ENCODE measurements at places on chromosomes 13 and 19.

DNA sequence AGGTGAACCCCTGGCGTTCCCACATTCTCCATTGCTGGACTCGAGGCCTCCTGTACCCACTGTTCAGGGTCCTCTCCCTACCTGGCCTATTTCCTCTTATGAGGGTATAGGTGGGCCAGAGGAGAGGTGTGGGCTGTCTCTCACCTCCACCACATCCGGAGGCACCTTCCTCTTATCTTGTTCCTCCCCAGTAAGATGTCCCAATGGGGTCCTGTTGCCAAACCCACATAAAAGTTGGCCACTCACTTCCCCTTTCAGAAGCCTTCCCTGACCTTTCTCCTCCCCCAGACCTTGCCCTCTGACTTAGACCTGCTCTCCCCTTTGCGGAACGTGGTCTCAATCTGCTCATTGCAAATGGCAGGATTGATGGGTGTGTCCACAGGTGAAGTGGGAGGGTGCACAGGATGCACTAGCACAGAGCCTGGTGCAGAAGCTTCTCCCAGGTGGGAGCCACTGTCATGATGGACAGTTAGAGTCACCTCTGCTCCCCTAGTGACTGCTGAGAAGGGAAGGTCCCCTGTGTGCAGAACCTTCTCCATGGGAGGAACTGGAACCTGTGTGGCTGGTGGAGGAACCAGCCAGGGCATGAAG is 1.3 kb downstream of the CYP4F3 start:
- no peak for DNase-seq

- no peak for DNase-seq
Observed at GRCh38 chr13:36839281-36839680, 20.3 kb downstream of the RFXAP start.

GRCh38 chr19:52665529-52665928 is 27.4 kb upstream of the ZNF83 start:
- no peak for DNase-seq

GRCh38 chr19:7526059-7526929 is 3.9 kb downstream of the MCOLN1 start:
- no peak for DNase-seq

- no peak for DNase-seq
Observed at GRCh38 chr13:98500963-98501421, 75.9 kb downstream of the STK24 start.

- no peak for DNase-seq
Observed at GRCh38 chr19:17289489-17289888, 7.8 kb downstream of the ANKLE1 start.

DNA sequence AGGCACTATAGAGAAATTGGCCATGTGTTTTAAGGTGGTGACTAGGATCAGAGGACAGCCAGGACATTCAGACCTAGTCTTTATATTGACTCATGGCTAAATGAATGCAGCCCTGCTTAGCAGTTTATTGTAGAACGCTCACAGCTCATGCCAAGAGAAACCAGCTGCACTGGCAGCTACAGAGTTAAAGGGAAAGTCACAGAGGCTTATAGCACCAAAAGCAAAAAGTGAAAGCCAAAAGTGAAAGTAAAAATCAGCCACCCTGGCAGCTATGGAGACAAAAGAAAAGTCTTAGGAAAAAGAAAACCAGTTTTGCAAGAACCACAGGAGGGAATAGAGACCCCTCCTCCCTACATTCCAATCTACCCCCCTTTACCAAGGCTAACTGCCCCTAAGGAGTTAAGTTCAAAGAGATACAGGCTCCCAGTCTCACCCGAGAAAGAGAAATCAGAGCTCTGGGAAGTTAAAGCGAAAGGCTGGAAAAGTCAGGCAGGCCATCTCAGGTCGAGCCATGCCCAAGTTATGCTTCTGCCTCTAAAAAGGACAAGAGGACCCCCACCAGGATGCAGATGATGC is 99.0 kb downstream of the ZNF429 start:
- DNase-seq = no peak

DNA sequence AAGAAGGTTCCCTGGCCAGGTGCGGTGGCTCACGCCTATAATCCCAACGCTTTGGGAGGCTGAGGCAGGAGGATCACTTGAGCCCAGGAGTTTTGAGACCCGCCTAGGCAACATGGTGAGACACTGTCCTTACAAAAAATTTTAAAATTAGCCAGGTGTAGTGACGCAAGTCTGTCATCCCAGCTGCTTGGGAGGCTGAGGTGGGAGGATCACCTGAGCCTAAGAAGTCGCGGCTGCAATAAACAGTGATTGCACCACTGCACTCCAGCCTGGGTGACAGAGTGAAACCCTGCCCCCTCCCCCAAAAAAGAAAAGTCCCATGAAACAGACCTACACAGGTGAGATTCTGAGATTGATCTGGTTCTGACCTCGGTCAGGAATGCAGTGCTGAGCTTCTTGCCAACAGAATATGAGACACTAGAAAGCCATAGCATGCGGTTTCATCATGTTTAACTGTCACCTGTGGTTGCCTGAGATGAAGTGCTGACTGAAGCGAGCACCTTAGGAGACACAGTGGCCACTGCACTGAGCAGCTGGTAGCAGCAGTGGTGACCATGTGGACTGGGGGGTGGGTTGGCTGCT is 2.0 kb upstream of the A1BG start:
- no peak for DNase-seq

DNA sequence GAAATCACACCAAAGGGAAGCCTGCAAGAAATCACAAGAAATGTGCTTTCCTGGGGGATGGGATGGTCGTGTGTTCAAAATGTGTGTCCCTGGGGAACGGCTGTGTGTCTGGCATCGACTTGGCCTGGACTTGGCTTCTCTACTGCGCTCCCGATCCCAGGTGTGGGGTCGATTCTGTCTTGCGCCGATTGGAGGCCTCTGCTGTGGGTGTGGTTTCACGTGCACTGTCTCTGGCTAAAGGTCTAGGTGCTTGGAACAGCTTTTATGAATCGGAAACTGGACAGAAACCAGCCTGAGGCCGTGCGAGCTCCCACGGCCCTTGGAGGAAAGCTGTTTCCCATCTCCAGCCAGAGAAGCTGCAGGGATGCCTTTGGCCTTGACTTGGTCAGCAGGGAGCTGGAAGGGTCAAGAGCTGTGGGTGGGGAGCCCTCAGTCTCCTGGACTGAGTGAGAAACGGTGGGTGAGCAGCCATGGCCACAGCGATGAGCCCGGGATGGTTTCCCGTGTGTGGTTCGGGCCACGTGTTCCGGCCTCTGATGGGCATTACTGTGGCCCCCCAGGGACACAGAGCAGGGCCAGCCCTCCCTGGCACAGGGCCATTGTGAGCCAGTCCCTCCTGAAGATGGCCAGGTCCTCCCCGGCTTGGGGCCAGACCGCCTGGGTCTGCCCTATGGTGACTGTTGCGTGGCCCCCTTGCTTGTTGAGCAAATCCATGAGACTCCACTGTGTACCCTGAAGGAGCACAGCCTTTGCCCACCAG is 29.7 kb downstream of the MCF2L start:
- DNase-seq = no peak

- DNase-seq = no peak
Observed at GRCh38 chr13:97945792-97946419, 7.6 kb upstream of the IPO5 start.

DNA sequence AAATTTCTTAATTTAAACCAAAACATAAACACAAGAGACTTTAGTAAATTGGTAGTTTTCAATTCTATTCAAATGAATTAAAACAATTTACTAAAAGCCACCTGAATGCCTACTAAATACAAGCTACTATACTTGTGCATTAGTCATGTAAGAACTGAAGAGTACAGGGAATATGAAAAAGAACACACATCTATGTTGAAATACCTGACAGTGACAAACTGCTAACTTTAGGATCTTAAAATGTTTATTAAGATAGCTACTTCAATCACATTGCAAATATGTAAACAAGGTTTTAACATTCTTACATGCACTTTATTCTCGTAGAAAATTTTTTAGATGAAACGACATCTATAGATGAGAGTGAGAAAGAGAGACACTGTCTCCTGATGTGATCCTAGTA is 4.1 kb downstream of the SPRYD7 start:
- no peak for DNase-seq

- no peak for DNase-seq
Observed at GRCh38 chr19:6045108-6045507, 65.2 kb downstream of the RFX2 start.

DNA sequence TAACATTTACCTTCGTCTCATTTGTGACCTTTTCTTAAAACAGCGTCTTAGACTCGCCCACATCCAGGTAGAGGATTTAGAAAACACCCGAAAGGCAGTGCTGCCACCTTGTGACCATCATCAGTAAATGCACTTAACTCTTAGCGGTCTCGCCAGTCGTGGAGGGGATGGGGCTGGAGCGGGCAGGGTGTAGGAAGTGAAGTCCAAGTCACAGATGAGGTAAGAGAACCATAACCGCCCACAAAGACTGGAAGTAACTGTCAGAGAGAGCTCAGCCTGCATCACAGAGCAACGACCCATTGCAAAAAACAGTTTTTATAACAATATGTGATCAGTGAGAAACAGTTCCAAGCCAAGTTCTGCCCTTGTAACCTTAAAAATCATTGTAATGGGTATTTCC is 10.7 kb upstream of the CEACAM3 start:
- DNase-seq = peak; percentile 74

- no peak for DNase-seq
Observed at GRCh38 chr13:23941211-23941610, 43.9 kb upstream of the C1QTNF9B start.

DNA sequence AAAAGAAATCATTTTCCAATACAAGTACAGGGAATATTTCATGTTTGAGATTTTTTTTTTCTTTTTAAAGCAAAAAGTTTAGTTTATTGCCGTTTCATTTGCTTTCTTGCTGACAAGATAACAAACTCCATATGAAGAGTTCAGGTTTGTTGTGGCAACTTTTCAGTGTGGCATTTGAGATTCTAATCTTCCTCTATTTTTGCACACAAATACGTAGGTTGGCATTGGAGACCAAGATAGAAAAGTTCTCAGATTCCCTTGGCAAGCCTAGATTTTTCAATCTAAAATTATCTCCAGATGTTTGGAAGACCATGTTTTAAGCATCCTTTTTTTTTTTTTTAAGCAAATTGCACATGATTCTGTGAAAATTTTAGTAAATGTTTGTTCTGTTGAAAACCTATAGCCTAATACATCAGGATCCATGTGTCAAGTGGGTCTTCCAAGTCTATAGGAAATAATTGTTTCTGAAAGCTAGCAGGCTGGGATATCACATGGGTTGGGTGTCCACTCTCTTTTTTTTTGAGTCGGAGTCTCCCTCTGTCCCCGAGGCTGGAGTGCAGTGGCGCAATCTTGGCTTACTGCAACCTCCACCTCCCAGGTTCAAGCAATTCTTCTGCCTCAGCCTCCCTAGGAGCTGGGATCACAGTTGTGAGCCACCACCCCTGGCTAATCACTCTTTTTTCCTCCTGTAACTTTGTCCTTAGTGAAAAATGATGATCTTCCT is 2.6 kb downstream of the GARRE1 start:
- no peak for DNase-seq

Data from NCI-H2081 (cell line).